Stimulated activated CD8-positive, alpha-beta memory T cell treated with anti-CD3 and anti-CD28 coated beads, Interleukin-7, amount 100 ng/mL, for 24 hours (primary cell): ENCODE measurements at places on chromosomes 1 and 21.

DNA sequence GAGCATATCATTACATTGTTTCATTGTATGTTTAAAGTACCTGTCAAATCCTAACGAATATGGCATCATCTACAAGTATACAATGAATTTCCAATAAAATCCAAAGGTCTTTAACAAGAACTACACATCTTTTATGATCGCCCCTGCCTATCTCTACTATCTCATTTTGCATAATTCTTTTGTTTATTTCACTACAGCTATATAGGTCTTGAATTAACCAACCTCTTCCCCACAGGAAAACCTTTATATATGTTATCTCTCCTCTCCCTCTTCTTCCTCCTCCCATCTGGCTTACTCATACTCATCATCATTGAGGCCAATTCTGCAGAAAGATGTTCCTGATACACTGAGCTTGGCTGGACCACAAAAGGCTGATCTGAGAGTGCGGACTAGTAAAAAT is 175.5 kb downstream of the DENND1B start:
- DNase-seq, result no peak

GRCh38 chr21:35190201-35190701 is 141.1 kb upstream of the RUNX1 start:
- no peak for DNase-seq

DNA sequence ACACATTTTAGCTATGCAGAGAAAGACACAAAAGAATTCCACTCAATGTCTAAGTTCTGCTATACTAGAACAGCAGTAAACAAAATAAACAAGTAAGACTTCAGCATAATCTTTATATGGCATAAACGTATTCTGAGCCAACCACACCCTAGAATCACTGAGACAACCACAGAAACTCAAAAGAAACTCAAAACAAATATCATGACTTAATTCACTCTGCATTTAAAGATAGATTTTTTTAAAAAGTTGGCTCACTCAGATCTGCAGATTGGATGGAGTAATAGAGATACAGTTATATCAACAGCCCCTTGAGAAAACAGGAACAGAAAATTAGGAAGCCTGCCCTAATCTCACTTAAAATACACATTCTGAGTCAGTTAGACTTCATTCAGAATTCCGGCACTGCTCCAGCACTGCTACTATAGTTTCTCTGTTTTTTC is 95.0 kb downstream of the COL24A1 start:
- no peak for DNase-seq

DNA sequence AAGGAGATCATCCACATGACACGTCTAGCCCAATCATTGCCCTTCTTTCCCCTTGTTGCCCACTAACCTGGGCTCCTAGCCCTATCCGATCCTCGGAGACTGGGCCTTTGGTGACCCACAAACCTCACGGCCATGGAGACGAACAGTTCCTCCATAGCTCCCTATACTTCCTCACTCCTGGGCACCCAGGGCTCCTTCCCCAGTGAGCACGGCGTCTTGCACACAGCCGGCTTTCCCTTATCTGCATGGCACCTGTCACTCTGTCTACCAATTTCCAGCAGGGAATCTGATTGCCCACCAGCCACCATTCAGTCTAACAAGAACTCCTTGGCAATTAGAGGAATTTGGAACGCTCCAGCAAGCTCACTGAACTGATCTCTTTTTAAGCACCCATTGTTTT is 3.1 kb downstream of the GNG4 start:
- DNase-seq, result no peak

DNA sequence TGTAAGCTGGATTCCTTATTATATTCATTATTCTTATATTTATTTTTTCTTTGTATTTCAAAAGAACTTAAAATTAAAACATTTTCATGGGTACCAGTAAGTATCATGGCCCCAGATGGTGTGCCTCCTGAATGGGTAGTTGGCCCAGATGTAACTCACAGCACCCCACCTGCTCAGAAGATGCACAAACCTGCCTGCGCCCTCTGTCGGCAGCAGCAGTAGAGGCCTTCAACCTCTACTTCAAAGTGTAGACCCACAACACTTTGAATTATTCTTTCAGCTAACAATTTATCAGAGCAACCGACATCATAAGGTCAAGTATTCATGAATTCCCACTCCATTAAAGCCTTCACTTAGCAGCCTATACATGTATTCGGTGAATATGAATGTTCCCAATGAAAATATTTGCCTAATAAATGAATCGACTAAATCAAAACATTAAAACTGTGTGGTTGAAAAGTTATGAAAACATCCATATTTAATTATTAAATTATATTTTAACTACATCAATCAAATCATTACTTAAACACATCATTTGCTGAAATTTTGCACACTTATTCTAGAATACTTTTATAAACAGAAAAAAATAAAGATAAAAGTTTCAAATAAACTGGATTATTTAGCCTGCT is 25.4 kb downstream of the PIGM start:
- DNase-seq, result peak; percentile 48

DNA sequence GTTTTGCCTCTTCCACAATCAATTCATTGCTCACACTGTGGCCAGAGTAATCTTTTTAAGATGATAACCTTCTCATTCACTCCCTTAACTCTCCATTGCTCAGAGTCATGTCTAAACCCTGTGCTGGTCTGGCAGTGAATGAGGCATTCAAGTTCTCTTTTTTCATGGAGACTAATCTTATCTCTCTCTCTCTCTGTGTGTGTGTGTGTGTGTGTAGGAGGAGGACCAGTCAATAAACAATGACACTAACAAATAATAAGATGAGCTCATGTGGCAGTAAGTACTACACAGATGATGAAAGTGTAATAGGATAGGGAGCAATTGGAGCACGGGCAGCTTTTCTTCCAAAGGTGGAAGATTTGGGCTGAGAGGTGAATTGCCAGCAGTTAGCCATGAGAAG is 122.0 kb upstream of the B3GALT2 start:
- no peak for DNase-seq

- DNase-seq, result no peak
Observed at GRCh38 chr21:33229099-33229783, 497 bp upstream of the IFNAR2 start.

DNA sequence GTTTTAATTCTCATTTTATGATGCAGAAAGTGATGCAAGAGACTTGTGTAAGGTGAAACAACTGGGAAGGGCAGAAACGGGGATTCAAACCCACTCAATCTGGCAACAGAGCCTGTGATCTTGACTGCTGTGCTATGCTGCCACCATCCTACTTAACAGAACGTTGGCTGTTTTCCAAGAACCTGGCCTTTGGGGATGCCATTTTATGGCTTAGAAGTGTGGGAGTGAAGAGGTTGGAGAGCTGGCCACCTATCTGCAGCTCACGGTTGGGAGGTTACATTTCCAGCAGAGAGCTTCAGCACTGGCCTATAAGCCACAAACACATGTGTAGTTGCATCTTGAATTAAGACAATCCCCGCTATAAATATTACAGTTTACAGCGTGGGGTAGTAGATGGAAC is 235.3 kb downstream of the PRDM2 start:
- no peak for DNase-seq
